Activated T-helper 9 cell treated with anti-CD3 and anti-CD28 coated beads, Interleukin-2, amount 50 U/mL, for 16 hours (primary cell): ENCODE measurements at places on chromosomes 7 and 10.
A peak's percentile ranks its signal among the peaks of the same experiment; 100 is the strongest.

DNA sequence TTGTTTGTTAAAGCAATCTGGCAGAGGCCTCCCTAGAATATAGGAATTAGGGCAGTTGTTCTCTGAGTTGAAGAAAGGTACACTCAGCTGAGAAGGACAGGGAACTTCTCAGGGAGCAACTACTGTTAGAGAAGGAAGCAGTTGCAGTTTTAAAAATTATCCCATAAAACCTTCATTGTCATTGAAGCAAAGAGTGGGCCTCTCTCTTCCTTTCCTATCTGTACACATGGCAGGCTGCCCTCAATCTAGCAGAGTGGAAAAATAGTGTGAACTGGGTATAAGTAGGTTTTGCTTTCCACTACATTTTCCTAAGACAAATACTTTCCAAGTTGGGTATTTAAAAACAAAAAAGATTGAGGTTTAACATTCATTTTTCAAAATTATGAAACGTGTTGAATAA, 236.7 kb upstream of the KLF14 start:
- no peak for DNase-seq

DNA sequence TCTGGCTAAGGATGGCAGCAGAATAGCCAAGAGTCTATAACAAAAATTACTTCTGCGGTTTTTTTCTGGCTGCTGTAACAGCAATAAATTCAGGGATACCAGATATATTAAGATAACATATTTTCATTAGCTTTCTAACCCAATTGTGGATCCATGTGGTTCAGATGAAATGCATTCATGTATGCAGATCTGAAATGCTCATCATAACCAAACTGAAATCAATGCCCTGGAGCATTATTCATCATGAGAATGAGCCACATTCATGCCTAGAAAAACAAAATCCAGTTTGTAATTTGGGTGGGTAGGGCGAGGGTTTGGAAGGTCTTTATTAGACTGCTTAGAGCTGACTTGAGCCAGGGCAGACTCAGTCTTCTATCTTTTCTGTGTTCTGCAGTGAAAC, 69.8 kb upstream of the SEMA3A start:
- DNase-seq = no peak

- no peak for DNase-seq
Observed at GRCh38 chr10:27771231-27771630, 25.6 kb upstream of the MKX start.

DNA sequence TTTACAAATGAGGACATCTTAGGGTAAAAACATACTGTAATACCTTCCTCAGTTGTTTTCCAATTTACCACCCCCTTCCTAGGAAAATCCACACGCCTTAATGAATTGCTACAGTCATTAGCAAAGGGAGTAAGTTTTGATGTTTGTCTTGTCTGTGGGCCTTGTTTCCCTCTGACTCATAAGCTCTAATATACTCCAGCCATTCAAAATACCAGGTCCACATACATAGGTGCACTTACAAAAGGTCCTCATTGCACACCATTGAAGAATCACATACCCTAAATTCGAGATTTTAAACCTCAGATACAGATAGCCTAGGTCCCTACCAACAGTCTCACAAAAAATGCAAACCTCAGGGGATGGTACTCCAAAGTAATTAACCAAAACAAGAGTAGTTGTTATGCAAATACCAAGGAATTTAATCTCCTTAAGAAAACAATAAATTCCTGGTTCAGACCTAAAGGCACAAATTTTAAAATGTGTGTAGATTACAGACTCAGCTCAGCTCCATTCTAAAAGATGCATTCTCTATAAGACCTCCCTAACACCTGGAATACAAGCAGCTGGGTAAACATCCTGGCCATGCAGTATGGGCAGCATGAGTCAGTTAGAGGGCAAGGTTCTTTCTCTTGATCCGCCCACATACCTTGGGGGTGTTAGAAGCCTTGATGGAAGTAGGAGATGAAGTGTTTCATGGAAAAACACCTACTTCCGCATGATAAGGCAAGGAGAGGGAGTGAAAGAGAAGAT, 3.0 kb upstream of the LIPK start:
- DNase-seq = no peak

DNA sequence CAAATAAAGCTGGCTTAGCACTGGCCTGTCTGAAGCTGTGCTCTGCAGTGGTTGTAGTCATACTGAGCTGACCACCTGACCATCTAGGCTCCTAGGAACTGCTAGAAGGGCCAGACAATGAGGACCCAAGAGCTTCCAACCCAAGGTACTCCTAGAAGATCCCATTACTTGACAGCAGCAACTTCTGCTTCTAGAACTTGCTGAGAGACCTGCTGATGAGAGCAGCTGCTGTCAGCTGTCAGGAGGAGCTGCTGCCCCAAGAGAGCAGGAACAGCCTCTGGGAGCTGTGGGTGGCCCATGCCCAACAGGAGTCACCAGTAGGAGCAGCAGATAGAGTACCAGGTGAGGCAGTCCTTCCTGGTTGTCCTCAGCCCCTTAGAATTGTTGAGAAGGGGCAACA, 70.2 kb downstream of the RBM20 start:
- DNase-seq = no peak

GRCh38 chr7:100483090-100483721, 521 bp upstream of the NYAP1 start:
- DNase-seq = peak; percentile 76

- no peak for DNase-seq
Observed at GRCh38 chr7:111657018-111657417, 94.7 kb upstream of the IMMP2L start.

GRCh38 chr10:116382290-116382689, 45.4 kb upstream of the PNLIPRP3 start:
- DNase-seq = no peak

DNA sequence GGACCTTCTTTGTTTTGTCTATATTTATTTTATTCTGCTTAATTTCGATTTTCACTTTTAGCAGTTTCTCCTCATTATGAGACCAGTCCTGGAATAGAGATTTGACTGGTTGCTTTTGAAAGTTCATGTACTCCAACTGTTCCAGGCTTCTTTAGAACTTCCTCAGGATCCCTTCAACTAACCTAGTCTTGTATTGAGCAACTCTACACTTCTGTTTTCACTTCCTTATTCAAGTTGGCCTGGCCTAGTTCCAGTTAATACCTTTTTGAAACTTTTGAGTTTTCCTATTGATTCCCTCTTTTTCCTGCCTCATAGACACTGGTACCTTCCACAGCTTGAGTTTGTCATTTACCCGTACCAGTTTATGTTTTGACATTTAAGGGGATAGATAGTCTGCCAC, 421.7 kb downstream of the ATRNL1 start:
- no peak for DNase-seq

DNA sequence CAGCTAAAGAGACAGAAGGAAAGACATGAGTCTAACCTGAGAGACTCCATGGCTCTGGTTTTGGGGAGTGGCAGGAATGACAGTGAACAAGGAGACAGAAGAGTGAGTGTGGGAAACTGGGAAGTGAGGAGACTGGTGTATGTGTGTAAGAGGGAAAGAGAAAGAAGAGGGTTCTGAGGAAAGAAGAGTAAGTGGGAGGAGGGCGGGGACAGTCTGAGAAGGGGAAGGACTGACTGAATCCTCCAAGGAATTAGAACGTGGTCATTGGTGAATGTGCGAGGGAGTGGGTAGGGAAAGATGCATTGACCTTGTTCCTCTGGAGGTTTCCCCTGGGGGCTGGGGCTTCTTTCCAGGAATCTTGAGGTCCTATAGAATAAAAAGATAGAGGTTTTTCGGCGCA, 26.6 kb downstream of the WNT8B start:
- no peak for DNase-seq

DNA sequence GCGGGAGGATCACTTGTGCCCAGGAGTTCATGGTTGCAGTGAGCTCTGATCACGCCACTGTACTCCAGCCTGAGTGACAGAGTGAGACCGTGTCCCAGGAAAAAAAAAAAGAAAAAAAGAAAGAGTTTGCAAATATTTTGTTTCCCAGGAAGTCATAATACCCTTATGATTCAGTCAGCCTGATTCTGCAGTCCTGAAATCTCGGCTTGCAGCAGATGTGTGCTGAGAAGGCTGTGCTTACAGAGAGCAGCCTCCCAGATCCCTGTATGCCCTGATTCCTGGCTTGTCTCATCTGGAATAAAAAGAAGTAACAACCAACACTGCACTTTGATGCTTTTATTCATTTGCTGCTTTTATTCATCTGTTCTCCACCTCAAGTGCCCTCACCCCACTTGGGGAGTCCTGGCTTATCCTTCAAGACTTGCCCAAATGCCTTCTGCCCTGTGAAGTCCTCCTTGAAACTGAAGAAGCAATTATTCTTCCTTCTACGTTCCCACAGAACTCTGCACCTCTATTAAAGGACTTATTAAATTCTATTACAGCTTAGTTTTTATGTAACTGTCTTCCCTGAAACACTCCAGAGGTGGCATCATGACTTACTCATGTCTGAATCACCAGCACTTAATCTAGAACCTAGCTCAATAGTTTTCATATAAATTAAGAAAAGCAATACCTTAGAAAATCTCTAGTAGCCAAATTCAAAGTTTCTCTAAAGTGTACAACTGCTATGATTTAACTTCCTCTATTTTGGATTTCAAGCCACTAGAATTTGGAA, 27.7 kb upstream of the BPGM start:
- DNase-seq = no peak

GRCh38 chr10:9299966-9300365, 1245.5 kb downstream of the GATA3 start:
- no peak for DNase-seq

DNA sequence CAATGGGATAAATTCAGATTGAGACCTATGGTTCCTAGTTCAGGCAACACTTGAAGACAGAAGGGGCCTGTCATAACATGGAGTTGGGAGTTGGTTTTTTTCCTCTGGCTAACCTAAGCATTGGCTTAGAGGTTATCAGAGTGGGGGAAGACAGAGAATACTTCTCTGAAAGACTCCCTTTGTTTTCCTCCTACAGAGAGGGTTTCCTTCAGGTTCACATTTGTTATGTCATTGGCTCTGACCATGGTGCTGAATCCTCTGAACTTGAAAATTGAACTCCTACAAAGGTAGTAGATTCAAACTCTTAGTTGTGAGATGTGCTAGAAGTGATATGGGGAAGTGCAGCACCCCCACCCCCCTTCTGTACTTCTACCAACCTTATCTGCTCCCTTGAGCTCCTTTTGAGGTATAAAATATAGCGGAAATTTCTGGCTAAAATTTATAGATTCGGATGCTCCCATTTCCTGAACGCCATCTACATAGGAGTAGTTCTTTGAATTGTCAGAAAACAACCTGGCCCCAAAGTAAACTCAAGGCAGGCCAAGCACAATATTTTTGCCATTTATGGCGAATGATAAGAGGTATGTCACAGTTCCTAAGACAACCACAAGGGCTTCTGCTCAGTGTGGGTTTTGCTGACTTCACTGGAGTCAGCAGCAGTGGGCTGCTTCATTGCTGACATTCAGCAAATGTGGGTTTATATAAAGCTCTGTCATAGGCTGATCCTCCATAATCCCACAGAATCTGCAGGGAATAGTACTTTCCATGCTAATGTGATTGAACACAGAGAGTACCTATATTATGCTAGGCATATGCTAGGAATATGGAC, 131.6 kb upstream of the KLF14 start:
- no peak for DNase-seq

DNA sequence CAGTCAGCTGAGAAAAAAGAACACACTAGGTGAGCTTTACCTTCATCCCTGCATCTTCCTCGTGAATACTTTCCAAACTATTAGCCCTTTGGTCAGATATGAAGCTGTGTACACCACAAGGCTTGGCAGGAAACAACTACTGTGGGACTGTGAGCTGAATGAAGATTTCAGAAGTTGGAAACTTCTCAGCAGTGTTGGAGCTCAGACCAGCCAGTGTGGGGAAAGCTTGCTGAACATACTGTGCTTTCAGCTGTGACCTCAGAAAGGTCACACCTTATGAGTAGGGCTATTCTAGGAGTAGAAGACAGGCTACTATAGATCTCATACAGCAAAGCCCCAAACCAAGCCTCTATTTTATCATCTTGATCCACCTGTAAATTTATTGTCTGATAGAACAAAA, 123.6 kb downstream of the EXOC4 start:
- DNase-seq = no peak

DNA sequence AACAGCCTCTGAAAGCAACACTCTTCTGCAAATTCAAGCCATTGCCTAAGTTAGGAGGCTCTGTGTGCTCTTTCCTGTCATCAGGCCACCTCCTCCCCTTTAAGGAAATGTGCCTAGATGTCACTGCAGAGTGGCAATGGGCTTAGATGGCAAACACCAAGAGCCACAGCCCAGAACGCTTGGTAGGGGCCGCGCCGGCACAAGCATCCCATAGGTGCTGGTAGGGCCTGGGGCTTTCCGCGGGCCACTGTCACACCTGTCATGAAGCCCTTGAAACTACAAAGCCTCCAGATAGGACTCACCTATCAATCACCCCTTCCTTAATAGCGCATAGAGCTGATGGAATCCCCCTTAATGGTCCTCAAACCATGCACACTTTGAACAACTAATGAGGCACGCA, 299.9 kb downstream of the GRID1 start:
- no peak for DNase-seq

DNA sequence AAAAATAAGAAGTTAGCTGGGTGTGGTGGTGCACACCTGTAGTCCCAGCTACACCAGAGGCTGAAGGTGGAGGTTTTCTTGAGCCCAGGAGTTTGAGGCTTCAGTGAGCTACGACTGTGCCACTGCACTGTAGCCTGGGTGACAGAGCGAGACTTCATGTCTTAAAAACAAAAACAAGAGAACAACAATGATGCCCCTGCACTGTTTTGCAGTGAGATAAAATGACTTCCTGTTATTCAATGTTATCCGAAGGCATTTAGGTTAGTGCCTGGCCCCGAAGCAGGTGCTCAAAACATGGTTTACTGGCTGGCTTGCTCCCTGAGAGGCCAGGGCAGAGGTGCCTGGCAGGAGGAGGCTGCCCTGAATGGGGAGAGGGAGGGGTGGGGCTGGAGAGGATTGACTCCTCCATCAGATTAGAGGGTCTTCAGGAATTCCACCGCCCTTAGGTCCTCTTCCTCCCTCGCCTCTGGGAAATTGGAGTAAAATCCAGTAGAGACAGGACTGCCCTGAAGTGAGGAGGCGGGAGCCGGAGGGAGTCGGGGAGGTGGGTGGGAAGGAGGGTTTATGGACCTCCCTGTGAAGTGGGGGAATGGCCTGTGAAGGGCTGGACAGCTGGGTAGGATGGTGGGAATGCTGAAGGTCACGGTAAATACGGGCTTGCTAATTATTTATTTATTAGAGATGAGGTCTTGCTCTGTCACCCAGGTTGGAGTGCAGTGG, 6.8 kb upstream of the CLDN4 start:
- DNase-seq = no peak

- no peak for DNase-seq
Observed at GRCh38 chr10:127882801-127883459, 9.8 kb downstream of the CLRN3 start.

GRCh38 chr7:1569016-1569415, 816 bp downstream of the PSMG3 start:
- DNase-seq = no peak

GRCh38 chr7:16609842-16610450, 35.6 kb downstream of the ANKMY2 start:
- no peak for DNase-seq
